Calu3 (cell line): ENCODE measurements at places on chromosomes 12 and 14. TPM values are rescaled to one million over a fixed set of nuclear protein-coding genes. Genes with fewer than 3 reads are reported as not detected.

- DNase-seq = no peak
- no peak overlapping the region for H3K27ac ChIP-seq
- H3K27me3 ChIP-seq = no peaks in the 10 kb centered on the region
- H3K4me3 ChIP-seq = no peak overlapping the region
- H3K4me1 ChIP-seq = peaks cover 42% of the 10 kb centered on the region
Observed at GRCh38 chr12:12236896-12237295, 29.9 kb downstream of the LRP6 start.

TAS2R9 gene
- not detected in 2 replicates for total RNA-seq

KIAA0586 gene
- 16.7 and 19.3 TPM in 2 replicates for total RNA-seq

STYX gene
- 13.1 and 13.6 TPM in 2 replicates for total RNA-seq

- DNase-seq = no peak
- no peaks in the 10 kb centered on the region for H3K27me3 ChIP-seq
- no peak overlapping the region for H3K27ac ChIP-seq
- peaks cover 18% of the 10 kb centered on the region for H3K36me3 ChIP-seq
Observed at GRCh38 chr14:64974563-64974962, 2.4 kb upstream of the RAB15 start.

DENND5B gene
- 8.0 and 10.2 TPM in 2 replicates for total RNA-seq

DNA sequence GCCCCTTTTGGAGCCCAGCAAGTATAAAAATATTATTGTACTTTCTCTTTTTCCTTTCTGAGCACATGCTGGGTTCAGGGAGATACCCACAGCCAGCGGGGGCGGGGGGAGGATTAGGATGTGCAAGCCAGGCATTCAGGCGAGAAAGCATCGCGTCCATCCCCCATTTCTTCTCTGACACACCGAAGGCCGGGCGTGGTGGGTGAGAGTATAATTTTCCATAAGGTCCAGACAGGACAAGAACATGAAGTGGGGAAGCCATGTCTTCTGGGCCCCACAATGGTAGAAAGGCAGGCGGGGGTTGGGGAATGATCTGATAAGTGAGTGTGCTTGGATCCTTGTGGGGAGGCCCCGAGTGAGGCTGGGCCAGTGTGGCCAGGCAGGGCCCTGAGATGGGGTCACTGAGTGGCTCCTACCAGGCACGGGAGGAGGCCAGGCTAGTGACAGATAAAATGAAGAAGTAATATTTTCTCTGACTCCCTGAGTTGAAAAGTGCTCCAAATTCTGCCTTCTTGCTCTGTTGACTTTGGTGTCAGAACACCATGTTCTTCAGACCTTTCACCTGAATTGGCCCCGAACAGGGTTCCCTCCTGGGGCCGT lies 10.7 kb upstream of the LRTM2 start:
- no peak for DNase-seq
- no peak overlapping the region for H3K4me3 ChIP-seq
- peaks cover 15% of the 10 kb centered on the region for H3K4me1 ChIP-seq
- H3K27ac ChIP-seq = no peak overlapping the region
- peaks cover 40% of the 10 kb centered on the region for H3K27me3 ChIP-seq

DNA sequence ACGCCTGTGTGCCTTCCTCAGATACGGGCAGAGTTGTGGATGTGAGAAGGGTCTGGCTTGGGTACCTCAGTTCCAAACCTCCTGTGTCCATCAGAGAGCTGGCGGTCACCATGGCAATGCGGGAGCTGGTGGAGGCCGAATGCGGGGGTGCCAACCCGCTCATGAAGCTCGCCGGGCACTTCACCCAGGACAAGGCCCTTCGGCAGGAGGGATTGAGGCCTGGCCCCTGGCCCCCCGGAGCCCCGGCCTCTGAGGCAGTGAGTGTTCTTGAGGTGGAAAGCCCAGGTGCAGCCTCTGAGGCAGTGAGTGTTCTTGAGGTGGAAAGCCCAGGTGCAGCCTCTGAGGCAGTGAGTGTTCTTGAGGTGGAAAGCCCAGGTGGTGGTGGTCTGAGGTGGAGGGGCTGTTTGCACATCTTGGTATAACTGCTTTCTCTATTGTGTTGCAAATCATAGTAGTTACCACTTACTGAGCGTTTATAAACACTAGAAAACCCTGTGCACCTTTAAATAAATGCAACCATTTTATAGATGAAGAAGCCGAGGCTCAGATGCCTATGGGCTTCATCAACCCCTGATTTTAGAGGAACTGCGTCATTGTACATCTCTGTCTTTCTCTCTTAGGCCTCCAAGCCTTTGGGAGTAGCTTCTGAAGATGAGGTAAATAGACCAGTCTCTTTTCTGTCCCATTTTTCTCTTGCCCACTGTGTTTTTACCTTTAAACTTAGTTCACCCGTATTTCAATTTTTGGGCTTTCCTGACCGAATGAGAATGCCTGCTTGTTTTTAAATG lies 976 bp downstream of the PEX5 start:
- H3K27me3 ChIP-seq = peaks cover 7% of the 10 kb centered on the region
- DNase-seq = peak; percentile 14
- peaks cover 40% of the 10 kb centered on the region for H3K4me1 ChIP-seq
- peaks cover 24% of the 10 kb centered on the region for H3K36me3 ChIP-seq

ZNF605 gene
- total RNA-seq = 31.1 and 32.8 TPM in 2 replicates

DNA sequence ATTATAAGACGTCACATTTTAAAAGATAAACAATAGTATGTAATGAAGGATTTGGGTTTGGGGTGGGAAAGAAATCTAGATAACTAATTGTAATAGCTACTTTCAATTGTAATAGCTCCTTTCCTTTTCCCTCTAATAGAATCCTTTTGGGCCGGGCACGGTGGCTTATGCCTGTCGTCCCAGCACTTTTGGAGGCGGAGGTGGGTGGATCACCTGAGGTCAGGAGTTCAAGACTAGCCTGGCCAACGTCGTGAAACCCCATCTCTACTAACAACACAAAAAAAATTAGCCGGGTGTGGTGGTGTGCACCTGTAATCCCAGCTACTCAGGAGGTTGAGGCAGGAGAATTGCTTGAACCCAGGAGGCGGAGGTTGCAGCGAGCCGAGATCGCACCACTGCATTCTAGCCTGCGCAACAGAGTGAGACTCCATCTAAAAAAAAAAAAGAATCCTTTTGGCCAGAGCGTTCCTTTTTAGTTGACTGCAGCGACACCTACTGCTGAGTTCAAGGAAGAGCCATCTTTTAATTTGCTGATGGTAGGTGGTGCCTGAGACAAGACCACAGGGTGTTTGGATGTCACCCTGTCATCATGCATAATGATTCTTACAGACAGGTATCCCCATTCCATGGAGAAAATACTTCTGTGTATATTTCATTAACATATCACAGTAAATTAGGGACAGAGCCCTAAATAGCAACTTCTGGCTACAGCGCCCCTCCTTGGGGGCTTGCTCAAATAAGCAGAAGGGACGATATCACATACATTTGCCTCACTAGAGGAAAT lies 79.5 kb downstream of the ARMH4 start:
- no peaks in the 10 kb centered on the region for H3K4me1 ChIP-seq
- H3K27me3 ChIP-seq = peaks cover 24% of the 10 kb centered on the region
- H3K4me3 ChIP-seq = no peak overlapping the region
- DNase-seq = peak; percentile 63

GPX2 gene
- 188 and 260 TPM in 2 replicates for total RNA-seq

- no peak overlapping the region for H3K27ac ChIP-seq
- no peak overlapping the region for H3K4me3 ChIP-seq
- H3K27me3 ChIP-seq = no peaks in the 10 kb centered on the region
- no peak for DNase-seq
- no peaks in the 10 kb centered on the region for H3K36me3 ChIP-seq
Observed at GRCh38 chr12:10624605-10625004, 11.2 kb upstream of the MAGOHB start.

DNA sequence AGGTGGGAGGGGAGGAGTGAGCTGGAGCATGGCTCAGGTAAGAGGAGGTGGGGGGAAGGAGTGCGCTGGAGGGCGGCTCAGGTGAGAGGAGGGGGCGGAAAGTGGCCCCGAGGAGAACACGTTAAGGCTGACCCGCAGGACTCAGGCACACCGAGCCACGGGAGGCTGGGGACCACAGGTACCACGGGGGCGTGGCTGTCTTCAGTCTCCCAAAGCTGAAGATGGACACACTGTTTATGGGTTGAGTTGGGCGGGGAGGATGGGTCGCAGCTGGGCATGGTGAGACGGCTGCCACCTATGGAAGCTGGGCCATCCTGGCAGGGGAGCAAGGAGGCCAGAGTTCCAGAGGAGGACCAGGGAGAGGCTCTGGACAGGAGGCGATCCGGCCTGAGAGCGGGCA lies 23.5 kb downstream of the UBR7 start:
- DNase-seq = no peak
- H3K36me3 ChIP-seq = peaks cover 18% of the 10 kb centered on the region
- peak overlapping the region; percentile 82 for H3K4me3 ChIP-seq
- peak overlapping the region; percentile 37 for H3K27ac ChIP-seq
- H3K27me3 ChIP-seq = no peaks in the 10 kb centered on the region

GRCh38 chr14:89128311-89129026 lies 288.6 kb downstream of the FOXN3 start:
- no peaks in the 10 kb centered on the region for H3K4me1 ChIP-seq
- no peak overlapping the region for H3K4me3 ChIP-seq
- H3K27me3 ChIP-seq = no peaks in the 10 kb centered on the region
- no peak for DNase-seq
- no peak overlapping the region for H3K27ac ChIP-seq

DNA sequence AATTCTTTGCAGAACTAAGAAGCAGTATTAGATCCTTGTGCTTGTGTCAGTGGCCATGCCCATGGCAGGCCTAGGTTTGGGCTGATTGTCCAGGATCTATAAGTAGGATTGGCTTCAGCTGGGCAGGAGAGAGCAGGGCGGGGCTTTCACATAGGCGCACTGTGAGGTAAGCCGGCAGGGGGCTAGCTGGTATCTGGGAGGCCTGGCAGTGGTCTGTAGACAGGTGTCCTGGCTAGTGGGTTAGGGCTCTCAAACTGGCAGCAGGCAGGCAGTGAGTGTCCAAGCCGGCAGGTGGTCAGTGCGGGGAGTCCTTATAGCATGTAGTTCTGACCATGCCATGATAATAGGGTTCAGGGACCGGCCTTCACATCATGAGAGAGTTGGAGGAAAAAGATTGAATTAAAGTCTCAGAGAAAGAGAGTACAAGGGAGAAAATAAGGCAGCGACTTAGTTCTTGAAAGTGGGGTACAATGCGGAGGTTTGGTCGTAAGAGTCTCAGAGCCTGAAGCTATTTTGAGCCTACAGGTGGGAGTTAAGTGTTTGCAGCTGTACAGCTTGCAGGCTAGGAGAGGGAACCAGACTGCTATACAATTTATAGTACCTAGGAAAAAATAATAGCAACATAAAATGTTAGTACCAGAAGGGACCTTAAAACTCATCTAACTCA lies 137.4 kb downstream of the TPH2 start:
- H3K36me3 ChIP-seq = no peaks in the 10 kb centered on the region
- no peaks in the 10 kb centered on the region for H3K4me1 ChIP-seq
- H3K4me3 ChIP-seq = no peak overlapping the region

RBP5 gene
- 0.81 and 2.3 TPM in 2 replicates for total RNA-seq

RNASE7 gene
- not detected in 2 replicates for total RNA-seq

DNA sequence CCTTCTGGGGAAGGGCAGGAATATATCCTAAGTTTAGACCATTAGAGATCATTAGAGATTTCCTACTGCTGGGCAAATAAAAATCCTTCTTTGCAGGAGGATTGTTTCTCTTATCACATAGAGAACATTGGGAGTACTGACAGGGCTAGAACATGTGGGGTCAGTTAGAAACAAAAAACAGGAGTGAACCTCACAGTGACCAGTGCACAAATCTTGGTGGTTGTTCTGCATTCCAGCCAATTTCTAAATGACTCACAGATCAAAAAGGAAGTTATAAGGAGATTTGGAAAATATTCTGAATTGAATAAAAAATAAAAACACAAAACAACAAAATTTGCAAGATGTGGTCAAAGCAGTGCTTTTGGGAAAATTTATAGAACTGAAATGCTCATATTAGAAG lies 118.8 kb downstream of the LLPH start:
- H3K27me3 ChIP-seq = no peaks in the 10 kb centered on the region
- DNase-seq = no peak
- no peak overlapping the region for H3K4me3 ChIP-seq
- H3K27ac ChIP-seq = no peak overlapping the region

TDG gene
- total RNA-seq = 33.5 and 35.3 TPM in 2 replicates

DNA sequence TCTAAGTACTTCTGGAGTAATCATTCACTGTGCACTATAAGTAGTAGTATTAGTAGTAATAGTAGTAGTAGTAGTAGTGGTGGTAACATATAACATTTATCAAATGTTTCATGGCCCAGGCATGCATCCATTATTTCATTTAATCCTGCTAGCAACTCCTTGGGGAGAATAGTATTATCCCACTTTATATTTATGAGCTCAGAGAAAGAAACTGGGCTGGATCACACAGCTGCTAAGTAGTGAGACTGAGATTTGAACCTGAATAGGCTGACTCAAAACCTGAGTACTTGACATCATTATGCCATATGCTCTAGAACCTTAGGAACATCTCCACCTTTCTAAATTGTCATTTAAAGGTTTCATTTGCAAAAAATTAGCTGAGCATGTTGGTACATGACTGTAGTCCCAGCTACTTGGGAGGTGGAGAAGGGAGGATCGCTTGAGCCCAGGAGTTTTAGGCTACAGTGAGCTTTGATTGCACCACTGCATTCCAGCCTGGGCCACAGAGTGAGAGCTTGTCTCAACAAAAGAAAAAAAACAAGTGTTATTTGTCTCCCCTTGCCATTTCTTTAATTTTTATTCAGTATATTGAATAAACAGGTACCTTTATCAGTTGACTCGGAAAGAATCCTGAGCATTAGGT lies 11.4 kb upstream of the NID2 start:
- H3K27ac ChIP-seq = no peak overlapping the region
- no peaks in the 10 kb centered on the region for H3K36me3 ChIP-seq
- H3K27me3 ChIP-seq = peaks cover 15% of the 10 kb centered on the region
- H3K4me3 ChIP-seq = no peak overlapping the region
- DNase-seq = no peak

GRCh38 chr14:89368490-89369477 lies 48.2 kb downstream of the FOXN3 start:
- no peak overlapping the region for H3K27ac ChIP-seq
- no peaks in the 10 kb centered on the region for H3K36me3 ChIP-seq
- H3K4me1 ChIP-seq = no peaks in the 10 kb centered on the region
- no peaks in the 10 kb centered on the region for H3K27me3 ChIP-seq

LRRK2 gene
- 0.73 and 2.0 TPM in 2 replicates for total RNA-seq

DNA sequence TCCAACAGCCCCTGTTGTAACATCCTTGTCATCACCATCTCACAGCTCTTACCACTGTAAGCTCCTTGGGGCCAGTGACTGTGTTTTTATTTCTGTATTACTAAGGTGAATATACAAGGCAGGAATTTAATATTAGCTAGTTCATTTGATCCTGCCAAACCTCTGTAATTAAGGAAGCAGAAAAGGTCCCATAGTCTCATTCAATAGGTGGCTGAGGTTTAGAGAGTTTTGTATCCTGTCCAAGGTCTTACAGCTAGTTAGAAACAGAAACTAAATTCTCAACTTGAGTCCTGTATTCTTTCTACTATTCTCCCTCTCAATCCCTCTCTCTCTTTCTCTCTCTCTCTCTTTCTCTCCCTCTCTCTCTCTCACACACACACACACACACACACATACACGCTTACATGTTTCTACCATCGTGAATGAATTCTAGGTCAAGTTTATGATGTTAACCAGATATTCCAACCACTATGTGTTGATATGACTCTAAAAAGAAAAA lies 543 bp upstream of the GLIPR1 start:
- H3K27ac ChIP-seq = peak overlapping the region; percentile 83
- H3K4me3 ChIP-seq = peak overlapping the region; percentile 29
- peaks cover 25% of the 10 kb centered on the region for H3K36me3 ChIP-seq
- DNase-seq = no peak

CALM1 gene
- 236 and 242 TPM in 2 replicates for total RNA-seq

SLC41A2 gene
- 41.5 and 48.1 TPM in 2 replicates for total RNA-seq
